DMS79 (cell line): ENCODE measurements at places on chromosomes 11 and 22.

DNA sequence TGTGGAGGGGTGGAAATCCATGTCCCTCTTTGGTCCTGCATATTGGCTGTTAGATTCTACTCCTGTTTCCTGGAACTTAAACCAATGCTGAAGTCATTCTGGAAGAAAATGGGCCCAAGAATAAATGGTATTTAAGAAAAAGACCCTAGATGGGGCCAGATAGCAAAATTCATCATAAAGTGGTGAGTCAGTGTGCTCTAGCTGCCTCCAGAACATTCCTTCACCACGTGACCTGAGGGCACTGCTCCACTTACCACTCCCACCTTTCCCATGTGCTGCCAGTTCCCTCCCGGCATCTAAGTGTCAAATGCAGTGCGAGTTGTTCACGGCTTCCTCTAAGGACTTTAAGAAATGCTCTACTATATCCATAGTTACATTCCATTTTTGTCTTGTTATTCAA, 30.9 kb upstream of the NAP1L4 start:
- no peak for DNase-seq

DNA sequence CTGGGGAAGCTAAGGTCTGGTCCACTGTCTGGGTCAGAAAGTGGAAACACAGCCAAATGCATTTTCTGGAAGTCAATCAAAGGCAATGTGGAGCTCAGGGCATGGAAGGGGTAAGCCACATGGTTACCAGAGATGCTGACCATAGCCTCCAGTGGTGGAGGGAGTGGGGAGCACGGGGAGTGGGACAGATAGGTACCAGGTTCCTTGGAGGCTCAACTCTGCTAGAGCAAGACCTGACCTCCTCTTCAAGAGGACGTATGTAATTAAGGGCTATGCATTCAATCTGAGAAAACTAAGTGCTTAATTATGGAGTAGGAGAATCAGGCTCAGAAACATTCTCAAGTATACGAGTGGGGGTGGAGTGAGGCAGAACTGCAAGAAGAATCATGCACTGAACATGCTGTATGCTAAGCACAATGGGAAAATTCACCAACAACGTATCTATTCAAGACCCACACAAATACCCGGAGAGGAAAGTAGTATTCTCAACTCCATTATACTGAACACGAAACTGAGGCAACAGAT, 65.2 kb upstream of the PHOX2A start:
- peak; percentile 42 for DNase-seq

DNA sequence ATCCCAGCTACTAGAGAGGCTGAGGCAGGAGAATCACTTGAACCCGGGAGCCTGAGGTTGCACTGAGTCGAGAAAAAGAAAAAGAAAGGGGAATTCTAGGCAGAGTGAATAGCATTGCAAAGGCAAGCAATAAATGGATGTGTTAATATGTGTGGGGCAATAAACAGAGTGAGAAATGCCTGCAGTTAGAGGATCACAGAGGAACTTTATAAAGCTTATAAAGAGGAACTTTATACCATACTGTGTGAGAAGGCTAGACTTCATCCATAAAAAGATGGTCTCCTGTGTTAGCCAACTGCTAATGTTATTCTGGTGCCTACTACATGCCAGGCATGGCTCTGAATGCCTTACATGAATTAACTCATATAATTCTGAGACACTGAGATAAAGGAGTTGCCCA, 841 bp downstream of the B3GNT6 start:
- DNase-seq = no peak

- no peak for DNase-seq
Observed at GRCh38 chr11:123546515-123546914, 107.9 kb downstream of the SCN3B start.

- DNase-seq = no peak
Observed at GRCh38 chr11:115653076-115653475, 148.9 kb upstream of the CADM1 start.

DNA sequence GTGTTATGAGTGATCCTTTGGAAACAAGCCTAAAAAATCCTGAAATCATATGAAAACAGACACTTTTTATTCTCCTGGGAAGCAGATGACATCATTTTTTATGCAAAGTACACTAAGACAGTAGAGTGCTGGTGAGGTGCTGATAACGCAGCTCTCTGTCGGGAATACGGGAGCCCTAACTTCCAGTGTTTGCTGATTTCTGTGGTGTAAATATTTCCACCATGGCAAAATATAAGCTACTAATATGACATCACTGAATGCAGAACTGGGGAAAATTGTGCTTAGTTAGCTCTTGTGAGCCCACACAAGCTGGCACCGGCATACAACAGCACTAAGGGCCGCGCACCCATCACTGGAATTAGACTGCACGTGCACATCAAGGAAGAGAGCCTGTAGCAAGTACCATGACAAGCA, 82.6 kb downstream of the FAM76B start:
- no peak for DNase-seq
